ENCODE measurements at places on chromosomes 16 and 17.
A peak's percentile ranks its signal among the peaks of the same experiment; 100 is the strongest.

DNA sequence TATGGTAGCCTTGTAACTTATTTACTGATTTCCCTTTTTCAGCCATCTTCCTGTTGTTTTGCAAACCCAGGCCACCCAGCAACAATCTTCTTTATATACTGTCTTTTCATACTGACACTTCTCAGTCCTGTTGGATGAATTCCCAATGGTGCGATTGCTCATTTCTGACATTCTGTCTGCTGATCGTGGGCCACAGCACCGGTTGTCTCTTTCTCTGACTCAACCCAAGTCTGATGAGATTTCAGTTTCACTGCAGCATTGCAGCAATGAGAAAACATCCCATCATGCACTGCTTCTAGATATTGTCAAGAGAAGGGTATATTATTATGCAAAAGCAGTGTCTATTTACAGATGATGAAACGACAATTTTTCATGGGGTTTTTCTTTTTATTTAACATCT is 349.2 kb upstream of the HSBP1 start:
- no peak for DNase-seq

DNA sequence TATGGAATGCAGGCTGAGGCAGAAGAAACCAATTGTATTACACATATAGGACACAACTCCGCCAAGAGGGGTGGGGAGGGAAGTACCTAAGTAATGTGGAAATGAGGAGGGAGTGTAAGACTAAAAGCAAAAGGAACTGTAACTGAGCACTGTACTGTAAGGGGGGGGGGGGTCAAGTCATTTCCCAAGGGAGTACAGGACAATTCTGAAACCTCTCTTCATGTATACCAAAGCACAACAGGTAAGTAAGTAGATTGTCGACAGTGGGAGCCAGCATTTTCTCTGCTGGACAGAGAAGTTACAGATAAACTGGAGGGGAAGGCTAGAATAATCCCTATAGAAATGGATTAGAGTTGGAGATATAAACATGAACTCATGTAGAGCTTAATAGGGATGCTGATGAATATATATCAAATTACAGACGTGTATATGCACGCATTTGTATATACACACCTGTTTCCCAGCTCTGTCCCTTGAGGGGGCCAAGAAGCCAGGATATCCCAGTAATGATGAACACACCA is 6.4 kb downstream of the USP22 start:
- DNase-seq, result no peak

- DNase-seq, result peak; percentile 76
Observed at GRCh38 chr17:38415250-38416194, 12.7 kb upstream of the ARHGAP23 start.

- DNase-seq, result no peak
Observed at GRCh38 chr17:72700226-72700625, 392.3 kb downstream of the SLC39A11 start.

GRCh38 chr17:55664287-55664686 is 58.4 kb downstream of the TMEM100 start:
- no peak for DNase-seq

- DNase-seq, result no peak
Observed at GRCh38 chr16:54928016-54928356, 2.7 kb upstream of the IRX5 start.

GRCh38 chr17:4548721-4549531 is 6.3 kb downstream of the MYBBP1A start:
- no peak for DNase-seq

DNA sequence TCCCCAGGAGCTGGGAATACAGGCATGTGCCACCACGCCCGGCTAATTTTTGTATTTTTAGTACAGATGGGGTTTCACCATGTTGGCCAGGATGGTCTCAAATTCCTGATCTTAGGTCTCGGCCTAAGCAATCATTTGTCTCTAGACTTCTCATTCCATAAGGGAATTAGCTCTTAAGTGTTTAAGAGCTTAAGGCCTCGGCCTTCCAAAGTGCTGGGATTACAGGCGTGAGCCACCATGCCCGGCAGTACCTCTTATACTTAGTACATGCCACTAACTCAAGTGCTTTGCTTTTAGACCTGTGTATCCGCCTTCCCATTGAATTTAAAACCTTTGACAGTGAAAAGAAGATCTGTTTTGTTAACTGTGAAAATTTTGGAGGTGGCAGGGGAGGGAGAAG is 16.6 kb upstream of the IL21R start:
- no peak for DNase-seq

DNA sequence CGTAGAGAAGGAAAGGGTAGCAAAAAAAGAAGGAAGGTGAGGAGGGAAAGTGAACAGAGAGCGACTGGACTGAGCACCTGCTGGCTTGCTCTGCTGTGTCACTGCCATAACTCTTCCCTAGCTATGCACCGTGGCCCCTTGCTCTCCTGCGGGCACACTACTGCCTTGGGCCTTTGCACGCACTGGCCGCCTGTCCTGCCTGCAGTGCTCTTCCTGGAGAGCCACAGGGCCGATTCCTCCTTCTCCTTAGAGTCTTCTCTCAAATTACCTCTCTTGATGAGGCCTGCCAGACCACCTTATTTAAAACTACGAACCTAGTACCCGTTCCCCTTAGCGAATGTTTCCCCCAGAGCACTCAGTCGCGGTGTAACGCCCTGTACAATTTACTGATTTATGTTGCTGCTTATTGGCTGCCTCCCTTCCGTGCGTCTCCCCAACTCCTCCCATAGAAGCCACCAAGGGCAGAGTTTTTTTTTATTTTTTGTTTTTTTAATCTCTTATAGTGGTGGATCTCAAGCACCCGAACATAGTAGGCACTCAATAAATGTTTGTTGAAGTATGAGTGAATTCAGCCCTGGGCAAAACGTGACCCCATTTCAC is 70.3 kb downstream of the RAI1 start:
- no peak for DNase-seq

- peak; percentile 9 for DNase-seq
Observed at GRCh38 chr16:22424161-22424937, 49.9 kb upstream of the CDR2 start.

GRCh38 chr17:74840989-74841666 is 18.6 kb downstream of the GRIN2C start:
- DNase-seq, result peak; percentile 8

GRCh38 chr17:40632216-40632615 is 15.4 kb downstream of the SMARCE1 start:
- DNase-seq, result no peak

DNA sequence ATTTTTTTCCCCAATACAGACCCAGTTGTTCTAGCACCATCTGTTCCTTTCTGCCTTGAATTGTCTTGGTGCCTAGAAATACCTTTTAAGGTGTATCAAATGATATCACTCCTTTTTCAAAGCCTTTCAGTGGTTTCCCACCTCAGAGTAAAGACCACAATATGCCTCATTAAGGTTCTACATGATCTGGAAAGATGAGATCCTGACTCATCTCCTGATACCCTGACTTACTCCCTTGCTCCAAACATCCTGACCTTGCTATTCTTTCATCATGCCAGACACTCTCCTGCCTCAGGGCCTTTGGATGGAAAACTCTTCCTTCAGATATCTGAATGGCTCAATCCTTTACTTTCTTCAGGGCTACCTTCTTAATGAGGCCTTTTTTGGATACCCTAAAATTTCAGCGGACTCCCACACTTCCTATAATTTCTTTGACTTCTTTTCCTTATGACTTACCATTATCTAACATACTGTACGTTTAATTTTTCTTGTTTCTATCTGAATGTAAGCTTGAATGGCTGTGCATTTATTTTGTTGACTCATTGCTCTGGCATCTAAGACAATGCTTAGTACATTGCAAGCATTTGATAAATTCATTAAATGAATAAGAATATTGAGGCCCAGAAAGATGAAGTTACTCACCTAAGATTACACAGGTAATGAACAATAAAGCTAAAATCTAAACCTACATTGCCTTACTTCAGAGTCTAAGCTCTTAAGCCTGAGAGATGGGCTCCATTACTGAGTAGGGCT is 19.2 kb downstream of the FLOT2 start:
- DNase-seq, result no peak

DNA sequence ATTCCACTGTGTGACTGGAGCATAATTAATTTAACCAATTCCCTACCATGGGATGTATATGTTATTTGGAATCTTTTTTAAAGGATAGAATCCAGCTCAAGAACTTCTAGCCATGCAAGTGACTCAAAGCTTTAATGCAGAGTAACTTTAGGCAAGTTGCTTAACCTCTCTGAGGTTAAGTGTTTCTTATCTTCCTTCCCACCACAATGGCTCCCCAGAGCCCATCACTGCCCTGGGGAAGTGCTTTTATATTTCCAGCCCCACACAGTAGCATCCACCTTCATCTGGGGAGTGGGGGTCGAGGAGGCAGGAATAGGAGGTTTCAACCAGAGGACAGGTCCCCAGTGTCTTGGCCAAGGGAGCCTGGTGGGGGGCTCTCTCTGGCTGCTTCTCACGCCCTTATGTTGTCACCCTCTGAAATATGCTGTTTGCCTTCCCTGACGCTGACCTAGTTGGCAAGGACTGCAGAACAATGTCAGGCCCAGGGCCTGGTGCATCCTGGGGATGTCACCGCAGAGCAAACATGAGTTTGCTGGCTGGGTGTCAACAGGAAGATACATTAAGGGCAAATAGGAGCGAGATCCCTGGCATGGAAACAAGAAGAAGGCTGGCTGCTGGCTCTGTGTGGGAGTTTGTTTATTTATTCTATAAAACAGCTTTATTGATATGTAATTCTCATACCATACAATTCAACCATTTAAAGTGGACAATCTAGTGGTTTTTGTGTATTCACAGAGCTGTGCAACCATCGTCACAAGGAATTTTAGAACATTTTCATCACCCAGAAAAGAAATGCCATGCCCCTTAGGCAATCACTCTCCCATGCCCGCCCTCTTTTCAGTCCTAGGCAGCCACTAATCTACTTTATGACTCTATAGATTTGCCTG is 46.6 kb upstream of the WSB1 start:
- peak; percentile 73 for DNase-seq

GRCh38 chr17:2481760-2482159 is 29.9 kb downstream of the METTL16 start:
- no peak for DNase-seq

- DNase-seq, result no peak
Observed at GRCh38 chr17:74971842-74972106, 785 bp downstream of the HID1 start.

- DNase-seq, result no peak
Observed at GRCh38 chr17:79803997-79804855, 7.3 kb upstream of the CBX8 start.

DNA sequence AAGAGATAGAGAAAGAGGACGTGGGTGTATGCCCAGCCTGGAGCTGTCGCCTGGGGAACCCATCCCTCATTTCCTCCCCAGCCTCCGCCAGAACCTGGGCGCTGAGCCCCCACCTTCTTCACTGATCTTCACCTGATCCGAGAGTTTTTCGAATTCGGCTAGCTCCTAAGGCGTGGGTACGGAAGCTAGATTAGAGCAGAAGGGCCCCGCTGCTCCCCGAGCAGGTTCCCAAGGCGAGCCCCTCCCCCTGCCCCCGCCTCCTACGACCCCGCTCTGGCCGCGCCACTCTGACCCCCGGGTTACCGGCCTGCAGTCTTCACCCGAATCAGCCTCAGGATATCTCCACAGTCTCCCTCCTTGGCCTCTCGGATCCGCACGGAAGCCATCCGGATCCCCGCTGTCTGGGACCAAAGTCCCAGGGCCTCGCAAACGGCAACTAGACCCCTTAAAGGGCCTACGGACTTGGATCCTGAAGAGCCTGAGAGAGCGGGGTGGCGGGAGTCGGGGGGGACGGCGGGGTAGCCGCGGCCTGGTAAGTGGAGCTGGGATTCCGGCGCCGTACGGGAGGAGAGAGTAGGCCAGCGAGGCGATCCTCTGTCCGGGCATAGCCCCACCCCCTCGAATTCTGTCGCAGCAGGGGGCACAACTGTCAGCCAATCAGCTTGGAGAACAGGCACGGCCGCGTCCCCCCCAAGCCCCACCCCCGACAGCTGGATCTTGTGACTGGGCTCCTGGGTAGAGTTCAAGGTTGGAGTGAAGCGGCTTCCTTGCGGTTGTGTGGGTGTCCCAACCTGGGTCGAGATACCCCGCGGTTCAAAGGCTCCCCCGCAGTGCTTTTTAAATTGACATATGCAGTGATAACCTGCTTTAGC is at the start of gene SAT2:
TSS of gene SAT2 (minus strand) at position 572 of the 872 bp plus-strand sequence. CDS start at position 386, 186 bp downstream.
- peak; percentile 91 for DNase-seq

- DNase-seq, result no peak
Observed at GRCh38 chr17:34220752-34221395, 34.2 kb upstream of the CCL2 start.

- no peak for DNase-seq
Observed at GRCh38 chr16:2036200-2036966, 9.7 kb downstream of the NHERF2 start.

GRCh38 chr17:81966343-81967243 is 5.6 kb upstream of the NOTUM start:
- peak; percentile 30 for DNase-seq

DNA sequence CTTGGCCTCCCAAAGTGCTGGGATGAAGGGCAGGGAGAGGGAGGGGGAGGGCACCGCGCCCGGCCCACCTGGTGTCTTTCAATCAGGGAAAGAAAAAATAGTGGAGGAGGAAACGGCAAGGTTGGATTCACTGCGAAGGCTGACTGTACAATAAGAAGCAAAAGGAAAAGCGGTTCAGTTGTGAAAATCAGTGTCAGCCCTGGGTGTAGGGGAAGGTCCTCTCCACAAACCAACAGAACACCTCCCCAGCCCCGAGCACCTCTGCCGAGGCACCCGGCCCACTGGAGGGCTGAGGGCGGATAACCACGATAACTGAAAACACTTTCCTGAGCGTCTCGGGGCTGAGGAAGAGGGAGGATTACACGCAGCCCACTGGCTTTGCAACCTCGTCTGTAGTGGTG is 1.4 kb upstream of the SPG7 start:
- no peak for DNase-seq

- no peak for DNase-seq
Observed at GRCh38 chr17:17416400-17417360, 60.1 kb upstream of the MED9 start.

DNA sequence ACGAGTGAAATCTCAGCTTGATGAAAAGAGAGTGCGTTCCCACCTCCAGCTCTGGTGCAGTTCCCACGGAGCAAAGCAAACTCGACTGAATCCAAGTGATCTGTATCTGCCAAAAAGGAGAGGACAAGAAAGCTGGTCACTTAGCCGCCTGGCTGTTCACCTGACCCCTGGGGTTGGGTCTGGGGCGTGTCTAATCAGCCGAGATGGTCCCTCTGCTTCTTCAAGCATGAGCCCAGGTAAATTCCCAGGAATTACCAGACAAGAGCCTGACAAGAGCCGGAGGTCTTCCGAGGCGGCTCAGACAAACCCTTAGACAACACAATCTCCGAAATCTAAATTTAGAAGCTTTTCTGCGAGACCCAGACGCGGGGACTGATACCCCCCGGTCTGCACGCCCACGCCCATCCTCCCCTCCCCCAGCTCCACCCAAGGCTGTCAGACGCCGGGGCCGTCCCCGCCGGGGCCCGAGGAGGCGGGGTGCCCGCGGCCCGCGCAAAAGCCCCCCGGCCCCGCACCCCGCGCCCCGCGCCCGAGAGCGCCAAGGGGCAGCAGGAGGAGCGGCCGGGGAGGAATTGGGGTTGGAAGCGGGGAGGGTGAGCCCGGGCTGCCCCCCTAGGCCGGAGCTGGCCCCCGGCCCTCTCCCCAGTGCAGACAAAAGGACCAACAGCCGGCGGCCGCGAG is 674 bp downstream of the ZNF821 start:
- DNase-seq, result no peak

GRCh38 chr16:66851166-66851964 is 7.2 kb downstream of the CA7 start:
- no peak for DNase-seq
